Pancreas (tissue), 10 donors: ENCODE measurements at places on chromosomes 7 and 10. TPM values are rescaled to one million over a fixed set of nuclear protein-coding genes. Genes with fewer than 3 reads are reported as not detected.

DNA sequence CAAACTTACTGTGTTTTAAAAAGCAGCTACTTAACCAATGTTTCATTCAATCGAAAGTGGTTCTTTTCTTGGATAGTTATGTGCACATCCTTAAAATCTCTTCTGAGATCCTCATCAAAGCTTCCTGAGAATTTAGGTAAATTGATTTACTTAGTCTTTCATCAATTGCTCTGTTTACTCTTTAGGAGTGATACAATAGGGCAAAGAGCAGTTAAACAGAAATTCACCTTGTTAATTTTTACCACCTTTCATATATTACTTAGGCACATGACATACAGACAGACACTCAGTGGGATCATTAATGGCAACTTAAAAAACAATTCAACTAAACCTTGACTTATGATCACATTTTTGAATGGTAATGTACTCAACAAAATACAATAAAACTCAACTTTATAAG, 456.3 kb downstream of the DGKB start:
- no peaks in the 10 kb centered on the region for H3K4me1 ChIP-seq
- H3K27me3 ChIP-seq = no peaks in the 10 kb centered on the region
- DNase-seq = no peak
- H3K36me3 ChIP-seq = no peaks in the 10 kb centered on the region
- H3K27ac ChIP-seq = no peak overlapping the region

DNA sequence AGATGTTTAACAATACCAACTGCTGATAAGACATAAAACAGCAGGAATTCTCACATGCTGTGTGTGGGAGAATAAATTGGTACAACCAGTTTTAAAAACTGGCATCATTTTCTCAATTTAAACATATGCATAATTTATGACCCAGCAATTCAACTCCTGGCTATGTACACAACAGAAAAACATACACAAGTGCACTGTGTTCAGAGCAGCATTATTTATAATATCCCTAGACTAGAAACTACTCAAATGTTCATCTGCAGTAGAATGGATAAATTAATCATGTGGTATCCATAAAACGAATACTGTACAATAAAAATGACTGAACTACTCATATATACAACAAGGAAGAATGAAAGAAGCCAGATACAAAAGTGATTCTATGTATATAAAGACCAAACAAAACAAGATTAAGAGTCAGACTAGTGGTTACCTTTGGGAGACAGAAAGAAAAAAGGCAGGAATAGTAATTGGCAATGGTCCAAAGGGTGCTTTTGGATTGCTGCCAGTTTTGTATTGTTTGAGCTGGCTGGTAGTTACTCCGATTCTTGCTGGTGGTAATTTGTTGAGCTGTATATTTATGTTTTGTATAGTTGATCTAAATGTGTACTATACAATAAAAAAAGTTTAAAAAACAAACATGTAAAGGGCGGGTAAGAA, 306.0 kb downstream of the TFEC start:
- no peak overlapping the region for H3K4me3 ChIP-seq
- H3K4me1 ChIP-seq = no peaks in the 10 kb centered on the region
- no peaks in the 10 kb centered on the region for H3K36me3 ChIP-seq
- no peak overlapping the region for H3K27ac ChIP-seq
- H3K27me3 ChIP-seq = no peaks in the 10 kb centered on the region

DNA sequence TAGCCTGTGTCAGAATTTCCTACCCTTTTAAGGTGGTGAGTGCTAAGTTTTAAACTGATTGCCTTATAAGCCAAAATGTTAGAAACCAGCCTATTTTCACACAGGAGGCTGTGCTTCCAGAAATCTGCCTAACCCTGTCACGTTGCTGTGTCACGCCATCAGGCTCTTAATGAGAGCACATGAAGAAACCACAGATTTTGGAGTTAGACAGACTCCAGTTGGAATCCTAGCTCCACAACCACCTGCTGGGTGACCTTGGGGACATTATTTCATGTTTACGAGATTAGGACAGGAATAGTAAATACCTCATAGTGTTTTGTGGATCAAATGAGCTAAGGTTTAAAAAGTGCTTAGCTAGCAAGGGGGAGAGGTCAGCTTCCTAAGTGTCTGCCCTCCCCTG, 321.8 kb downstream of the DPP6 start:
- DNase-seq = no peak
- H3K27ac ChIP-seq = no peak overlapping the region
- H3K4me1 ChIP-seq = no peaks in the 10 kb centered on the region
- no peaks in the 10 kb centered on the region for H3K27me3 ChIP-seq
- H3K36me3 ChIP-seq = no peaks in the 10 kb centered on the region

GRCh38 chr7:134167841-134168240, 40.7 kb downstream of the LRGUK start:
- no peak overlapping the region for H3K4me3 ChIP-seq
- no peak for DNase-seq
- no peaks in the 10 kb centered on the region for H3K4me1 ChIP-seq

GRCh38 chr10:112335111-112335867, 38.6 kb upstream of the ACSL5 start:
- no peaks in the 10 kb centered on the region for H3K27me3 ChIP-seq
- no peak overlapping the region for H3K4me3 ChIP-seq
- H3K36me3 ChIP-seq = no peaks in the 10 kb centered on the region
- no peak overlapping the region for H3K27ac ChIP-seq
- DNase-seq = no peak

DNA sequence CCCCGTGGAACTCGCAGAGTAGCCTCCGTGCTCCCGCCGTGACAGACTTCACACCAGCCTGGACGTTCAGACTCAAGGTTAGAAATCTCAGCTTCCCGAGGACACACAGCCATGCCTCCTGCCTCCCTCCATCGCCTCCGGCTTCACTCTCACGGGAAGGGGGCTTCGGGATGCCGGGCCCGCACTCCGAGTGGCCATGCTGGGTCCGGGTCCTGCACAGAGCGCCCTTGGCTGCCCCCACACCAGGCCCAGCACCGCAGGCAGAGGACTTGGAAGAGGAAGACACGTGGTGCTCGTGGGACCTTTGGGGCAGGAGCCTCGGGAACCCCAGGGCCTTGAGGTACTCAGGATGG, 89.8 kb downstream of the PDGFA start:
- no peaks in the 10 kb centered on the region for H3K27me3 ChIP-seq
- DNase-seq = no peak
- H3K4me3 ChIP-seq = no peak overlapping the region

DNA sequence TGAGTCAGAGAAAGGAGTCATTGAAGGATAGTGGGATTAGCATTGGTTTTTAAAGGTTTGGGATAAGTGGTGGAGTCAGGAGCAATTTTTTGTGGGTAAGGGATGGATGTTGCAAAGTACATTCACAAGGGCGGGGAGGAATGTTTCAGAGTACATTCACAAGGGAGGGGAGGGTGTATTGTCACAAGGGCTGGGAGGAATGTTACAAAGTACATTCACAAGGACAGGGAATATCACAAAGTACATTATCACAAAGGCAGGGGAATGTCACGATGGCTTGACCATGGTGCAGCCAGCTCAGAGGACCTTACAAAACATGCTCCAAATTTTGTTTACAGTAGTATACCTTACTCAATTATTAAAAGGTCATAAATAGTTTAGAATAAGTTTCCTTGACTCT, 30.3 kb downstream of the C1GALT1 start:
- H3K27me3 ChIP-seq = no peaks in the 10 kb centered on the region
- no peaks in the 10 kb centered on the region for H3K4me1 ChIP-seq
- no peak overlapping the region for H3K27ac ChIP-seq
- H3K36me3 ChIP-seq = no peaks in the 10 kb centered on the region
- no peak for DNase-seq

The MORN4 gene
- 4.4 TPM for total RNA-seq

The HOXA10 gene
- total RNA-seq = 0.12 TPM

The DLX6 gene
- not detected for total RNA-seq

The TET1 gene
- total RNA-seq = 1.0 TPM

The SLC29A4 gene
- total RNA-seq = 13.5 TPM

The ASB15 gene
- total RNA-seq = not detected

The CYP2C19 gene
- total RNA-seq = 0.04 TPM

The HSPB1 gene
- total RNA-seq = 147 TPM

The STEAP1 gene
- total RNA-seq = 8.3 TPM
